ENCODE measurements at places on chromosomes 4 and X.

GRCh38 chrX:33211356-33212260, at the start of gene DMD:
TSS of gene DMD (minus strand) at chrX:33211549. CDS start at chrX:33211312, 237 bp downstream.
- peak; percentile 31 for DNase-seq

DNA sequence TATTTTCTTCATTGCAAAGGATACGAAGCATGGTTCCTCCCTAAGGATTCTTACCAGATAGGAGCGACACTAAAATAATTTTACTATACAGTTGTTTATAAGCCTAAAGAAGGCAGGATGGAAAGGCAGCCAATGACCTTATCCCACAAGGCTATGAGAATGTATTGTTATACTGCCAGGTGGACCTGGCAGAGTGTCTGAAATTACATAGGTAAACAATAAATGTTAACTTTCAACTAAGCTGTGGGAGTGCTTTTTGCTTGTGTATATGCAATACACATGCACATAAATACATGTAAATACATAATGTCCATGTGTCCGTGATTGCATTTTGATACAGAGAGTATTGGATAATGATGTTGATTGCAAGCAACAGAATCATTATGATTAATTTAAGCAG, 850.6 kb downstream of the CENPC start:
- DNase-seq, result no peak

GRCh38 chr4:108396900-108397497, 223.4 kb upstream of the RPL34 start:
- DNase-seq, result no peak

DNA sequence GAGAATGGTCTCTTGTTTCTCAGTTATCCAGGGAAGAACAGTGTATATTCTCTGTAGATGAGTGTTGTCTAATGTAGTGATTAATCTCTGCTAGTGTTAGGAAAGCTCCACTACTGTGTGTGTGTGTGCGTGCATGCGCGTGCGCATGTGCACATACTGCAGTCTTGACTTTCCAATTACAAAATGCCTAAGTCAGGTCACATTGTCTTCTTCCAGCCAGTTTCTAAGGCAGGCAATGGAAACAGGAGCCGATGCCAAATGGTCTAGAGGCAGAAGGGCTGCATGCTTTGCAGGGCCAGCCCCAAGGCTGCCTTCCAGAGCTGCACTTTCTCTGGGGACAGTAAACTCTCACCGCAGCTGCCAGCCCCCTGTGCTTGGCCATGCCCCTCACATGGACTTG, 30.5 kb upstream of the NAP1L5 start:
- DNase-seq, result no peak

- DNase-seq, result no peak
These were observed 125.5 kb downstream of the IL15 start for GRCh38 chr4:141761926-141762325.

- DNase-seq, result no peak
These were observed 76.8 kb upstream of the DDX53 start for GRCh38 chrX:22922961-22923360.

DNA sequence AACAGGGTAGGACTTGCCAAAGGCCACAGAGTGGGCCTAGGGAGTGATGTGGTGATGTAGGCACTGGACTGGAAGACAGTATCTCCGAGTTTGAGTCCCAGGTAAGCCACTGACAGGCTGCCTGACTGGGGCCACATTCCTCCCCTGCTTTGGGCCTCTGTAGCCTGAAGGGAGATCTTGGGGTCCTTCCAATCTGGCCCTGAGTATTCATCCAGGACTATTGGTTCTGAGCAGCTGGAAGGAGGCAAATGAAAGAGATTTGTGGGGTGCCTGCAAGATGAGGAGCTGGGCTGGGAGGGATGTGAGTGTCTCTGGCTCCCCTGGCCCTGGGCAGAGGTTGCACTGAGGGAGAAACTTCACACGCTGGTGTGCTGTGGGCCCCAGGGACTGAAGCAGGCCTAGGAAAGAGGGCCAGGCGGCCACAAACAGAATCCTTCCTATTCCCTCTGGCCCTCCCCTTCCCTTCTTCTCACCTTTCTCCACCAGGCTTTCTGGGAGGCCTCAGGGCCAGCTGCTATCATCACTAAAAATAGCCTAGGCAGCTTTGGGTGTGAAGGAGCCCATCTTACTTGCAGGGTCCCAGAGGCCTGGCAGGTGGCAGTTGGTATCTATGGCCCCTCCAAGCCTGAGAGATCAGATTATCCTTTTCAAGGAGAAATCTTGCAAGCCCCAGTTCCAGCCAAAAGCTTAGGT, 70.1 kb downstream of the PJA1 start:
- DNase-seq, result no peak

DNA sequence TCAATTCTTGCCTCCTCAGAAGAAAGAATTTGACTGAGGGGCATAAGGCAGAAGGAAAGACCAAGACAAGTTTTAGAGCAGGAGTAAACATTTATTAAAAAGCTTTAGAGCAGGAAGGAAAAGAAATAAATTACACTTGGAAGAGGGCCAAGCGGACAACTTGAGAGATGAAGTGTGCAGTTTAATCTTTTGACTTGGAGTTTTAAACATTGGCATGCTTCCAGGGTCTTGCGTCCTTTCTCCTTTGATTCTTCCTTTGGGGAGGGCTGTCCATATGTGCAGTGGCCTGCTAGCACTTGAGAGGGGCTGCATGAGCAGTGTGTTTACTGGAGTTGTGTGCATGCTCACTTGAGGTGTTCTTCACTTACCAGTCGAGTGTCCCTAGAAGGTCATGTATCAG, 275.8 kb upstream of the IL1RAPL1 start:
- DNase-seq, result no peak

DNA sequence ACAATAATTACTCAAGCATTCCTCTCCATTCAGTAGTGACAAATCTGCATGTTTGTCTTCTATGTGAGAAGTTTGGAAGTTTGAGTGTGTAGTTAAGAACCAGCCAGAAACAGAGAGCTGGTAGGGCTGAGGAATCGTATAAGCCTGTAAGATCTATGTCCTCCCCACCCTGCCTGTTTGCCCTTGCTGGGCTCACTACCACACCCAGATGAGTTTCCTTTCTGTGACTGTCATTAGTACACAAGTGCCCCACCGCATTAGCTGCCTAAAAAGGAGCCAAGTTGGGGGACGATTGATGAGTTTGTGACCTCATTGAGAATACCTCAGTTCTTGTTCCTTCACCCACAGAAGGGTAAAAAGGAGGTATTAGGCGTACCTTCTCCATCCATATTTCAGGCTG, 28.3 kb downstream of the DOCK11 start:
- no peak for DNase-seq

DNA sequence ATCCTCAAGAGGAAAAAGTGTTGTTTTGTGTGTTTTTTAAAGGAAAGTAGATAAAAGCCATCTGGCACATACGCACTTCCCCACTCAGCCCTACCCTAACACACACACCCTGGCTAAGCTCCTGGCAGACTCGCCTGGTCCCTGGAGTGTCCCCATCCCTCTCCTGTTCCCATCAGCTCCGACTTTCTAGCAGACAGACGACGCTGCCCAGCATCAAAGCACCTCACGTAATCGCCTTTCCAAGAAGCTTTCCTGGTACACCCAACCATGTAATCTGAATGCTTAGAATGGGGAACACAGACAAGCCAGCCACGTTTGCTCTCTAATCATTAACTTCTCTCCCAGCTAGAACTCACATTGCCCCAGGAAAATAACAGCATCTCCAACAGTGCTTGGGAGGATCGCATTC, 116.2 kb downstream of the AFAP1 start:
- no peak for DNase-seq

DNA sequence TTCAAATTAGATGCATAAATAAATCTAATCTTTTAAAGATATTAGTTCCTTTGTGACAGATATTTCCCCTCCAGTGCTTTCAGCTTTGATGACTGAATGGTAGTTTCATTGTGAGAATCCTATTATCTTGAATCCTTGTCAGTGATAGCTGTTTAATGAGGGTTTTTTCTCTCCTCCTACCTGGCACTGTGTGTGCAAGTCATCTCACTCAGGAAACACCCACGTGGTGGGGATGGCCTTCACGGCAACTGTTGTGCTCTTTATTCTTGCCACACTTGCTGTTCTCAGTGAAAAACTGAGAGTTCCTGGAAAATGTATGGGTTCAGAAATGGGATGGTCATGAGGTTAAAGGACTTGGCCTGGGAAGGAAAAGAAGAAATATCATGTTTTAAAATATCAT, 129.9 kb downstream of the SPRY1 start:
- no peak for DNase-seq

DNA sequence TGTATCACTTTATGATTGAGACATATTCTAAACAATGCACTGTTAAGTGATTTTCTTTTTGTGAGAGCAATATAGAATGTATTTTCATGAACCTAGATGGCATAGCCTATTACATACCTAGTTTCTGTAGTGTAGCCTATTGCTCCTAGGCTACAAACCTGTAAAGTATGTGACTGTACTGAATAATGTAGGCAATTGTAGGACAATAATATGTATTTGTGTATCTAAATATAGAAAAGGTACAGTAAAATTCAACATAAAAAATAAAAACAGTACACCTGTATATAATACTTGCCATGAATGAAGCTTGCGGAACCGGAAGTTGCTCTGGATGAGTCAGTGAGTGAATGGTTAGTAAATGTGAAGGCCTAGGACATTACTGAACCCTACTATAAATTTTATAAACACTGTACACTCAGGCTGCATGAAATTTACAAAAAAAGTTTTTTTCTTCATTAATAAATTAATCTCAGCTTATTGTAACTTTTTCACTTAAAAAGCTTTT, 106.7 kb downstream of the VSIG4 start:
- no peak for DNase-seq

- no peak for DNase-seq
These were observed 1.0 kb upstream of the AASDH start for GRCh38 chr4:56388306-56388705.

DNA sequence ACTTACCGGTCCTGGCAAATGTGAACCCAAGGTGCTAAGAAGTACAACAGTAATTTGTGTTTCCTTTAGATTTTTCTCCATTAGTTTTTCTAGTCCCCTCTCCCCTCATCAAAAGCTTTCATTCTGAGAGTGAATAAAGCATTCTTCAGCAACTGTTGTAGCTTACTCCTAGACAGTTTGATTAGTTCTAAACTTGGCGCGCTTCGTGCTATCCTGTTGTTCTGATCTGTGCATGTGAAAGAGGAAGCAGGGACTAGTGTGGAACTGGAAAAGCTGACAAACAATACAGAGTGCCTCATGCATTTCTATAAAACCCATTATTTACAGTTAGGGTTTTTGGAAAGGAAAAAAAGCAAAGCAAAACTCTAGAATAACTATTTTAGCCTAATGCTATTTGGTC, 556.9 kb upstream of the SLIT2 start:
- no peak for DNase-seq

DNA sequence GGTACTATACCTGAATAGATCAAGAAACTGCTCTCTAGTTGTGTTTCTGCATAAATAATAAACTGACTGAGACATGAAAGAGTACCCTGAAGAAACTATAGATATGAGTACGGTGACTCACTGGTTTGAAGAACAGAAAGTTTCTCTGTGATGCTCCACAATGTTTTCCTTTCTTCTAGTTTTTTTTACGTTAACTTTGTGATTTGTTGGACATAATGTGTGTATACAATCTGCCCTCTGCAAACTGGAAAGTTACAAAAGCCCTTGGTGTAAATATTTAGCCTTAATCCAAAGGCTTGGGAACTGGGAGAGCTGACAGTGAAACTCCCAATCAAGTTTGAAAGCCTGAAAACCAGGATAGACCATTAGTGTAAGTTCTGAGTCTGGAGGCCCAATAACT, 31.6 kb upstream of the PAPSS1 start:
- DNase-seq, result no peak

GRCh38 chr4:98706200-98706813, 47.9 kb upstream of the TSPAN5 start:
- DNase-seq, result no peak

DNA sequence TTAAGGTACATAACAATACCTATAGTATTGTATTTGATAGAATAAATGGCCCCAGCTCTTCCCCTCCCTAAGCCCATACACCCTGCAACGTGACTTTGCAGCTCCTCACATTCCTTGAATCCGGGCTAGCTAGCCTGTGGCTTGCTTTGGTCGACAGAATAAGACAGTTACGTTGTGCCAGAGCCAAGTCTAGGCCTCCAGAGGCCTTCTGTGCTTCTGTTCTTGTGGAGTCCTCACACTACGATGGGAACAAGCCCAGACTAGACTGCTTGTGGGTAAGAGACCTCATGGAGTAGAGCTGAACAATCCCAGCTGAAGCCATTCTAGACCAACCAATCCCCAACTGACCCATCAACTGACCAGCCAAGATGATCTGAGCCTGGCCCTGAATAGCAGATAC, 102.4 kb upstream of the PLAC1 start:
- no peak for DNase-seq

DNA sequence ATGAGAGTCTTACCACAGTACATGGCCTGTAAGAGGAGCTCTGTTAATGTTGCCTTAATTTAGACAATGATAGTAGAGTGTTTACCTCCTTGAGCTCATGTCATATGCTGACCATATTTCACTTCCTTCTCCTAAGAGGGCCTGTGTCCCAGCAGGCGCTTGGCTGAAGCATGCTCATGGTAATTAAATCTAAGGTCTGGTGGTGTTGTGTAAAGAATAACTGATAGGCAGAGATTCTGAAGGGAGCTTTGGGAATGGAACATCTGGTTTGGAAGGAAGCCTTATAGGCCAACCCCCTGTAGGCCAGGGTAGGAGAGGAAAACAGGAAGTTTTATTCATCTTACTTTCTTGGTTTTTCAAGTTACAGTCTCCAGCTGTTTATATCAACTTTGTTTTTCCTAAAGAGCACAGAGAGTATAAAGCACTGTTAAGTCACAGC, 300.2 kb downstream of the USP46 start:
- no peak for DNase-seq

DNA sequence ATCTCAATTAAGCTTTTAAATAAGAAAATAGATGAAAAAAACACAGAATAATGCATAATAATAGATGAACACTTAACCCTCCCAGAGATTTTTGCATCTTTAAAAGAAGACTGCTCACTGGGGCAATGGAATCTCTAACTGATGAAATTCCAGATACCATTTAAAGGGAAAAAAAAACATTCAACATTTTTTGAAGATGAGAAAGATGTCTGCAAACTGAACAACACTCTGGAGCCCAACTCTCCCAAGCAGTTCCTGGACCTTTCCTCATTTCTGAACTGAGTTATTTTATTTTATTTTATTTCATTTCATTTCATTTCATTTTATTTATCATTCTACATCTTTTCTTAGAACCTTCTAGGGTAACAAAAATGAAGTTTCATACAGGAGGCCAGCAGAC, 90.7 kb downstream of the CORIN start:
- no peak for DNase-seq

DNA sequence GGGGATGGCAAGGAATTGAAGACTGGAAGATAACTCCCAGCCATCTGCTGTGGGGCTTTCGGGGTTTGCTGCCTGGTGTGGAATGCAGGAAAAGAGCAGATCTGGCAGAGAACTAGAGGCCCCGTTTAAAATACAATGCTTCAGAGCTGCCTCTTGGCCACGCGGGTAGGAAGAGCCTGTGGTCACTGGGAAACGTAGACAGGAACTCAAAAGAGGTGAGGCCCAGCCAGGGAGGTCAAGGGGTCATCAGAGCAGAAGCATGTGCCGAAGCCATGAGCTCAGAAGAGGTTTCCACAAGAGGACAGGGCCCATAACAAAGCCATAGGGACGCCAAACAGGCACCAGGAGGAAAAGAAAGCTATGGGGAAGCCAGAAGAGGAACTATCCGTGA, 14.5 kb upstream of the STS start:
- no peak for DNase-seq

- DNase-seq, result no peak
These were observed 558.5 kb downstream of the IL15 start for GRCh38 chr4:142194905-142195304.
